ENCODE measurements at places on chromosomes 7 and 10. TPM values are rescaled to one million over a fixed set of nuclear protein-coding genes. Genes with fewer than 3 reads are reported as not detected.

DENND2A gene
- total RNA-seq, result not detected

CRYGN gene
- total RNA-seq, result 0.11 TPM

CFAP46 gene
- total RNA-seq, result 0.21 TPM

DNA sequence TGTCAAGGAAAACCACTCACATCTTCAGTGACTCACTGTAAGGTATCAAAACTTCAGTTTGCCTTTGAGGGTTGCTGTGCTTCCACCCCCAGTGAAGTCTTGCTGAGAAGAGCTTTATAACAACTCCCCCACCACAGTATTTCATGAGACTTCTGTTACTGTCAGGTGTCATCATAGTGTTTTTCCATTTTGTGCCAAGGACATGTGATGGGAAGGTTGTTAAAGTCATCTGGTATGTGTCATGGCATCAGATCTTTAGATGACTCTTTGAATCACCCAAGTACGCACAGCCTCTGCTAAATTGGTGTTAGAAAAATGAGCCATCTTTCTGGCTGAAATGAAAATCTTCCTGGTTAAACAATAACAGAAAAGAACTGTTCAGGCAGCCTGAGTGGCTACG is 115.0 kb upstream of the CCDC6 start:
- no peak for DNase-seq

DNA sequence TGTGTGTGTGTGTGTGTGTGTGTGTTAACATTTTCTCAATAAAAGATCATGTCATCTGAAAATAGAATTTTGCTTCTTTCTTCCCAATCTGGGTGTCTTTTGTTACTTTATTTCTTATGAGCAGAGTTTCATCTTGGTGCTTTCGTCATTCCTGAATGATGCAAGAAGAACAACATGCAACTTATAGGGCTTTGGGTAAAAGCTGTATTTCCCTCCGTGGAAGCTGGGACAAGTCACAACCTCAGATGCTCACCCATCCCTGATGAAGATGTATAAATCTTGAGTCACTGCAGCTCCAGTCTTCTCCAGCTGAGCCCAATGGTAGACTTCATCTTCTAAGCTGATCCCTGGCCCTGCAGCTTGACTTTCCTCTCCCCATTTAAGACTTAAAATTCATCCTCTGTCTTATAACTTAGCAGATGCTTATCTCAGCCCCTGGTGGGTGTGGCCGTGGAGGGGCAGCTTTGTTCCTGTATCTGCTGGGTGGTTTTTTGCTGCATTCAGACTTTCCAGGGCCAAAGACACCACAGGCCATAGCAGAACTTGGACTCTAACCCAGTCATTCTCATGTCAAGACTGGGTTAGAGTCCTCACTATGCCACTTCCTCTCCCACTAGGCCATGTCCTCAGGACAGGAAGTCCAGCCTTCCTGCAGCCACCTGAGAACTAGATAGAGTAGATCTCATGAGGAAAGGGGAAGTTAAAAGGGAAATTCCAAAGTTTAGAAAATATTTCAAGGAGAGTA is 356.4 kb downstream of the TNS3 start:
- no peak for DNase-seq

DNA sequence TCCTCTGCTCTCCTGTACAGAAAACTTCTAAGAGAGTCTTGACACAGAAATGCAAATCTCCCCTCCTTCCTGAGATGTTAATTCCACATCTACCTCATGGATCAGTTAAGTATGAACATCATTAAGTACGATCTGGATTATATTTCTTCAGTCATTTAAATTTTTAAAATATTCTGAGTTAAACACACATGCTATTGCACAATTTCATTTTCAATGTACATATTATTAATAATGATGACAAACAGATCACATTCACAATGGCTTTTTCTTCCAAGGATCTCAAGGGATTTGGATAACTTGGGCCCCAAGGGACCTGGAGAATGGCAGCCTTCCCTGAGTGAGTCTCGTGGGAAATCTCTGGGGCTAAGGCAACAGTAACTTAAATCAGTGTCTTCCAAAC is 16.2 kb downstream of the BEND7 start:
- DNase-seq, result no peak

DNA sequence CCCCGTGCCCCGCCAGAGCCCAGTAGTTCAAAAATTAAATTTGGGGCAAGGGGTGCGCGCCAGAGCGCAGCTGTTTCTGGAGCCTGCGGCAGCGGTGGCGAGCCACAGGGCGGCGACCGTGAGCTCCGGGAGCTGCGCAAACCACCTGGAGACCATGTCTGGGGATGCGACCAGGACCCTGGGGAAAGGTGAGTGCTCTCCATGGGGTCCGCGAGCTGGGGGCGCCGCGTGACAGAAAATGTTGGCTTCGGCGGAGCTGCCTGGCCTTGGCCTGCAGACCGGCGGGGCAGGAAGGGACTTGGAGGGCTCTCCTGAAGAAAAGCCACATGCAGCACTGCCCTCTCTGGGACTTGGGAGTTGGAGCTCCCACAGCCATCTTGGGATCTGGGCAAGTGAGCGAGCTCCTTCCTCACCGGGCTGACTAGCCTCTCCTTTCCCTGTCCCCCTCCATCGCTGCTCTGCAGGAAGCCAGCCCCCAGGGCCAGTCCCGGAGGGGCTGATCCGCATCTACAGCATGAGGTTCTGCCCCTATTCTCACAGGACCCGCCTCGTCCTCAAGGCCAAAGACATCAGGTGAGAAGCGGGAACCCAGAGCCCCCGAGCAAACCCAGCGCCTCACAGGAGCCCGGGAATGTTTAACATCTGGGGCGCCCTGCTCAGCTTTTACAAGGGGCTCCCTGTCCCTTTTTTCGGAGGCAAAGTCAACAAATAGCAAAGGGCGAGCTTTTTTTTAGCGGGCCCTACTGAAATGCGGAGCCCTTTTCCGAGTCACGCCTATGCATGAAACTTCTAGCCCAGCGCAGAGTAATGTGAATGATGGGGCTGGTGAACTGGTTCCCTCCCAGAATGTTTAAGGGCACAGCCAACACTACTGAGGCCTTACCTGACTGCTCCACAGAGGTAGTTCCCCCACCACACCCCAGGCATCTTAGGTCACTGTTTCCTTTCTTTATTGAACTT is 6.1 kb downstream of the GSTO2 start:
- DNase-seq, result peak; percentile 75

DNA sequence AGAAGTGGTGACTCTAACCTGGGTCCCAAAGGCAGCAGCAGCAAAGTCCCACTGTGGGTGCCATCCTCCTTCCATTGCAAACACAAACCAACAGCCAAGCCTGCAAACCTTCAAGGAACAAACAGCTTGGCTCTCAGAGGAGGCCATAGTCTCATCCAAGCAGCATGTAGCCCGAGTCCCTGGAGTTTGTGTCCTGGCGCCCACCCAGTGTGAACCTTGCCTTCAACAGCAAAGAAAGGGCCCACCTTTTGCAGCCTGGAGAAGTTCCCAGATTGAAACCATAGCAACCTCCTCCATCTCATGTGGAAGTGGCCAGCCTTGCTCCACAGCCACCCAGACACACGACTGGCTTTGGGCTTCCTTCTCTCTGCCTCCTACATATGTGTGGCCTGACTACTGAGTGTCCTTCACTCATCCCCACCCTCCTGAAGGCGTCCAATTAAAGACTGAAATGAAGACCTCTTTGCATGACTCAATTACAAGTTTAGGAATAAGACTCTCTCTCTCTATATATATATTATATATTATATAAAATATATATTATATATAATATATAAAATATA is 106.1 kb downstream of the C10orf90 start:
- DNase-seq, result peak; percentile 15

DNA sequence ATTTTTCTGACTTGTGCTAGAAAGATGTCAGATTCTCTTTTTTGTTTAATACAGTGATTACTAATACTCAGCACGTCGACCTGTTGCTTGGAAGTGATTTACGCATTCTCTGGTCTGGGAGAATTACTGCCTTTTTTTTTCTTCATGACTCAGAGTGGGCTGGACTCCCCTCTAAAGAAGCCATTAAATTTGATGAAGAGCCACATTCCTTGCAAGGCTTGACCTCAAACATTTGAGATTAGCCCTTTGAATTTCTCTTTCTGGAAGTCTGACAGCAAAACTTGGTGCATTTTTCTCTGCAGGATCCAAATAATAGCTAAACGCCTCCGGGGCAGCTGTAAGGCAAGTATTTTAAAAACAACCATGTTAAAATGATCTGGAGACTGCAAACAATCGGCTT is 171.6 kb downstream of the GALNT17 start:
- DNase-seq, result no peak

GRCh38 chr10:132445516-132446194 is 48.7 kb downstream of the PWWP2B start:
- no peak for DNase-seq

- DNase-seq, result no peak
Measured at GRCh38 chr10:73828161-73828560, 16.8 kb upstream of the NDST2 start.

GRCh38 chr7:128160296-128160695 is 80.8 kb upstream of the LEP start:
- no peak for DNase-seq

DNA sequence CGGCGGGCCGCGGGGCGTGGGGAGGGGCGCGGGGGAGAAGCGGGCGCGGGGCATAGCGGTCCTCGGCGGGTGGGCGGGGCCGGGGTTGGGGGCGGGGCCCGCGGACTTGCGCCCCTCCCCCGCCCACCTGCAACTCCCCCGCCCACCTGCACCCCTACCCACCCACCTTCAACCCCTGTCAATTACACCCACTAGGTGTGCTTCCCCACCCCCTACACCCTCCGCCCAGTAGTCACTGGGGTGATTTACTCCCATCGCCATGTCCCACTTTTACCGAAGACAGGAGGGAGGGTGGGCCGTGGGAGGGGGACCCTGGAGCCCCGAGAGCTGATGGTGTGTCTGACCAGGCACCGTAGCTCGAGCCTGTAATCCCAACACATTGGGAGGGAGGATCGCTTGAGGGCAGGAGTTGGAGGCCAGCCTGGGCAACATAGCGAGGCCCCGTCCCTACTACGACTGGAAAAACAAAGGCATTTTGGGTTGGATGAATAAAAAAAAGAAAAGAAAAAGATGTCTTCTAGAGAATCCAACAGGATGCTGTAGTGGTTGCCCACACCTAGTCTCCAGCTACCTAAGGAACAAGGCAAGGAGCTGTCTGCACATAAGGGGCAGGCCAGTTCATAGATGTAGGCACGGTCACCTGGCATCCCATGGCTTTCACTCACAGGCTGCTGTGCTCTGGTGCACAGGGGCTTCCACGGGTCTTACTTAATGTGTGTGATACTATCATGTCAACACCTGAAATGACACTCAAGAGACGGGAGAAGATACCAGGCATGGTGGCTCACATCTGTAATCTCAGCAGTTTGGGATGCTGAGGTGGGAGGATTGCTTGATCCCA is 761 bp downstream of the KCTD7 start:
- no peak for DNase-seq

DNA sequence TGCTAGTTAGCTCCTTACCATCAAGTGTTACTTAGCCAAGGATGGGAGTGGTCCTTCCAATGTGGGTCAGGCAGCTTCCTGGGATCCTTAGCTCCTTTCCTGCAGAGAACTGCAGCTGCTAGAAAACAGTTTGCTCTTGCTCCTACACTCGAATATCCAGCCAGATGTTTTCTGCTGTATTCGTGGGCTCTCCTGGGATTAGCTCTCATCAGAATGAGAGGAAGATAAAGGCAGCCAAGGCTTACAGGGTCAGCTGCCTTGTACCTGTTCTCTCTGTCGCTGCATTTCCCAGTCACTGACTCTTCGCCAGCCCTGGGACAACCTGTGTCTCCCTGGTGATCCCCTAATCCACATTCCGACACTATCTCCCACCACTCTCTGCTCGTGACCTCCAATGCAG is 29.0 kb downstream of the NEUROD6 start:
- no peak for DNase-seq

GRCh38 chr7:55493408-55493807 is 78.9 kb downstream of the VOPP1 start:
- peak; percentile 42 for DNase-seq

- DNase-seq, result no peak
Measured at GRCh38 chr10:96289218-96289910, 14.9 kb upstream of the DNTT start.
